T-helper 2 cell (primary cell): ENCODE measurements at places on chromosomes 6 and 20.

- DNase-seq: no peak
These were observed 19.8 kb downstream of the XRN2 start for GRCh38 chr20:21322921-21323331.

- no peak for DNase-seq
These were observed 16.6 kb downstream of the POM121L2 start for GRCh38 chr6:27295301-27296079.

GRCh38 chr6:138275976-138276375 is 57.7 kb upstream of the PBOV1 start:
- DNase-seq: no peak

GRCh38 chr6:38169977-38170526 is 350.5 kb downstream of the ZFAND3 start:
- no peak for DNase-seq

- DNase-seq: no peak
These were observed 59.3 kb downstream of the TBC1D7 start for GRCh38 chr6:13268913-13269518.

DNA sequence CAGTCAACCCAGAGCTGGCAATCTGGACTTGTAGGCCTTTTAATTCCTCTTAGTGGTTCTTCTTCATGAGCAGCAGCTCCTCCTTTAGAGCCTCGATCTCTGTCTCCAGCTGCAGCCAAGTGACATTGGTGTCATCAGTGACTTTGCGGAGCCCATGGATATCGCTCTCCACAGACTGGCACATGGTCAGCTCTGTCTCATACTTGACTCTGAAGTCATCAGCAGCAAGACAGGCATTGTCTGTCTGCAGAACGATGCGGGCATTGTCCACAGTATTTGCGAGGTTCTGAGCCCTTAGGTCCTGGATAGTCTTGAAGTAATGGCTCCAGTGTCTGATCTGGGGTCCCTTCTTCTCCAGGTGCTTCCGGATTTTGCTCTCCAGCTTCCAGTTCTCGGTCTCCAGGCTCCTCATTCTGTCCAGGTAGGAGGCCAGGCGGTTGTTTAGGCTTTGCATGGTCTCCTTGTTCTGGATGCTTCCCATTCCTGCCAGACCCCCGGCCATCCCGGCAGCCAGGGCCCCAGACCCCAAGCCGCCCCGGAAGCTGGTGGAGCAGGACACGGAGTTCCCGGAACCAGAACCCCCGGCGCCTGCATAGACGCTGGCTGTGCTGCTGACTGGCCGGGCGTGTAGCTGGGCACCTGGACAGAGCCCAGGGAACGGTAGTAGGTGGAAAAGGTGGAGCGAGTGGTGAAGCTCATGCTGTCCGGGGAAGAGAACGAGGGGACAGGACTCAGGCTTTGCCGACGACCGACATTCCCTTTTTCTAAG is 15.1 kb downstream of the RFPL4B start:
- no peak for DNase-seq

GRCh38 chr20:59483481-59483880 is 120.9 kb upstream of the PHACTR3 start:
- no peak for DNase-seq

DNA sequence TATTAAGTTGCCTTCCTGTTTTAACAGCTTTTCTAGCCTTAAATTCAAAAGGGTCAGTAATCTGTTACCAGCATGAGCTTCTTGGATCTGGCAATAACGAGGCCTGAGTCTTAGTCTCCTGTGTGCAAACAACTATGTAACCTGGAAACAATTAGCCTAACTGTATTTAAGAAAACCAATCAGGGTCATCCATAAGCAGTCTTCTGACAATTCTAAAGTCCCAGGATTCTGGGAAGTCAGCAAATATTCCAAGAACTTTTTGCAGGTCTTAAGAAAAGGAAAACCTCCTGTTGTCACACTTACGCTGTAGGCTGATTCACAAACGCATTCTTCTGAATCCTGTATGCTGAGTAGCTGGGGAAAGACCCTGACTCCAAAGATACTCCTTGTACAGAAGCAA is 90.4 kb downstream of the COL12A1 start:
- no peak for DNase-seq

DNA sequence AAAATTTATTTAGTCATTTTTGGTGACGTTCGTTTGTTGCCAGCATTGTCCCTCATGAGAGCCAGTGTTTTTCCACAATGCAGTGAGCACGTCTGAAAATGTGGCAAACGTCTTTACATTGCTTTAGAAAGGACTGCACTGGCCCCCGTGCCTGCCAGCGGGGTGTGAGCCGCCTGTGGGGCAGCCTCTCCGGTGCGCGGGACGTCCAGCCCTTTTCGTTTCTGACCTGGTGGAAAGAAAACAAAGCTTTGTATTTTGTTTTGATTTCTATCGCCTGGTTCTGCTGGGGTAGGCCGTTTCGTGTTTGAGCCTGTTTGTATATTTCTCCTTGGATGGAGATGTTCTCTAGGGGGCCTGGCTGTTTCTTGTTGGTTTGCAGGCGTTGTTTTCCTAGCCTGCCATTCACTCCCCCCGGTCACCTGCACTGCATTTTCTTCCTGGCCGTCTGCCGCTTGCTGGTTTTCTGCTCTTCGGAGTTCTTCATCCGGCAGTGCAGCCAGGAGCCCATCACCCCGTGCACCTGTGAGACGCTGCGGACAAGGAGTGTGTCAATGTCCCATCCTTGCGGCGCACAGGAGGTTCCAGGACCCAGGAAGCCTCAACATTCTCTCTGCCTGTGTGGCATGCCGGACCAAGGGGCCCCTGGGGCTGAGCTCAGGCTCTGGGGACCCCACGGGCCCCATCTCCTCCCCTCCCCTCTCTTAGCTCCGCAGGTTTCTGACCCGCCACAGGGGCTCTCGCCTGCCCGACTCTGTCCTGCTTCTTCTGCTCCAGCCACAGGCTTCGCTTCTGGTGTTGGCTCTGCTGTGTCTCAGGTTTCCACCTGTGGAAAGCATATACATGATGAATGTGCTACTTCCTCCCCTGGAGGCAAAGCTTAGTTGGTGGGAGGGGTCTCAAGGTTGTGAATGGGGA is 100.5 kb downstream of the CDH4 start:
- no peak for DNase-seq

DNA sequence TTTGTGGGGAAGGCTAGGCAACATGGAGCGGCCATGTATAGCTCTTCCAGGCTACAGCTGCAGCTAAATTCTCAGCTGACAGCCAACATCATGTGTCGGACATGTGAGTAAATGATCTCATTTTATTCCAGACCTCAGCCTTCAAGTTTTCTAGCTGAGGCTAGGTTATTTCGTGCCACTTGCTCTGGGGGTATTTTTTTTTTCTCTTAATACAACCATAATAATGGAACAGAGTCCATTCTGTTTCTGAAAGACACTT is 573.5 kb downstream of the CD109 start:
- DNase-seq: no peak

DNA sequence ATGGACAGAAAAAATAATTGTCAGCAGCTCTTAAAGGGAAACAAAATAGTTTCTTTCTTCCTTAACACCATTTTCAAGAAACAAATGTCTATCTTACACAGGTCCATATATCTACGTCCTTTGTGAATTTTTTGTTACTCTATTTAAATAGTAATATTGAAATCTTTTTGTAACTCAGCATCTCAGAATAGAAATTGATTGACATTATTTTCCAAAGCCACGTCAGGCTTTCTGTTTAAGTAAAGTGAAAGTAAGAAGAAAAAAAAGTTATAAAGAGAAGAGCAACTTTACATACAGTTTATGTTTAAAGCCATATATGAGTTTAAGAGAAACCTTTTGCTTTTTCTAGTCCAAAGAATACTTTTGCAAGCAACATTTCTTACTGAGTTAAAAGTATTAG is 402.9 kb upstream of the SOX4 start:
- DNase-seq: no peak

GRCh38 chr6:156691018-156691417 is 86.2 kb upstream of the ARID1B start:
- no peak for DNase-seq

DNA sequence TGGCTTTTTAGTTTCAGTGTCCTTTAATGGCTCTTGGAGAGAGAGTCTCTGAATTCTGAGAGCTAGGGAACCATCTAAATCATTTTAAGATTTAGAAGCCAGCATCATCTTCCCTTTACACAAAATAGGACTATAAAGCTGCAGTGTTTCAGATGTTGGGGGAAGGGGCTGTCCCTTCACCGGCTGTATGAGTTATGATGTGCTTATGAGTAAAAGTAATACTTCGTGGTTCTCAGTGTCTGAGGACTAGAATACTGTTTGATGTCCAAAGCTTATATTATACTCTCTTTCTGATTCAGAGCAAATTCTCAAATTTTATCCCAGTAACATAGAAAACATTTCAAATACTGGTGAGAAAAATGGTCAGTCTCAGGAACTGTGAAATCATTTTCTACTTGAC is 63.5 kb upstream of the FAM8A1 start:
- DNase-seq: no peak

GRCh38 chr20:10430000-10430466 is 4.0 kb downstream of the MKKS start:
- no peak for DNase-seq

- no peak for DNase-seq
These were observed 57.2 kb downstream of the CEP43 start for GRCh38 chr6:167056370-167056769.

DNA sequence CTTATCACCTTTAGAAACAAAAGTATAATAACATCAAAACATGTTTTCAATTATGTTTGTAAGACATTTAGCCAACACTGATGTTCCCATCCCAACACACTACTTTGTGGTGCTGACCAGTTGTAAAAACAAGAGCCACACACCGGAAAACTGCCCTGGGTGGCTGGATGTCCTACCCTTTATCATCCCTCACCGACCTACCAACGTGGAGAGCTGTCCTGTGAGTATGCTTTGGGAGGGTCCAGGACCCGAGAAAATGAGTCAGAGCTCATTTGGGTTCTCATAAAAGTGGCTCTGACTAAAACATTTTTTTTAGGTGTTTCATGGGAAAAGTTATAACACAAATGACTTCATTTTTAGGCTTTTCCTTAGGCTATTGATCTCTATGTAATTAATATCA is 29.3 kb upstream of the CTAGE9 start:
- no peak for DNase-seq

GRCh38 chr6:5205877-5206850 is 54.6 kb downstream of the LYRM4 start:
- no peak for DNase-seq

DNA sequence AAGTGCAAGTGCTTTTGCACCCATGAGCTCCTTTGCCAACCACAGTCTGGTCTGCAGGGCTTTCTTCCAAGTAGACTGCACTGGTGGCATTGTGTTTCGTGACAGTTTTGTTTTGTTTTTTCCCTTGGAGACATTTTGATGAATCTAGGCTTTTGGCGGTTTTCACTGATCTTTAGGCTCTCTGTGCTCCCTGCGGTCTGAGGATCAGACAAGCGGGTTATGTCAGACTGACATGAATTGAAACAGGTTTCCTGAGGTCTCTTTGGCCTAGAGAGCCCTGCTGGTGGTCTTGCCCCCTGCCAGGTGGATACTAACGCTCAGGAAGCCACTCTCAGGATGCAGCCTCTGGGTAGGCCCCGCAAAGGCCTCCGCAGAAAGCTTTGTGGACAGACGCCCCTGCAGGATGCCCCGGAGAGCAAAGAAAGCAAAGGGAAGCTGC is 555.4 kb upstream of the AGPAT4 start:
- DNase-seq: peak; percentile 17

- no peak for DNase-seq
These were observed 26.7 kb downstream of the JARID2 start for GRCh38 chr6:15272562-15272961.

GRCh38 chr6:133392015-133392414 is 150.9 kb downstream of the EYA4 start:
- DNase-seq: no peak

GRCh38 chr20:62377615-62378178 is 9.2 kb upstream of the RPS21 start:
- no peak for DNase-seq

GRCh38 chr6:128098000-128098581 is 197.2 kb upstream of the THEMIS start:
- DNase-seq: no peak

- DNase-seq: peak; percentile 21
These were observed 17.3 kb downstream of the GABRR2 start for GRCh38 chr6:89297695-89298351.

- no peak for DNase-seq
These were observed 27.9 kb downstream of the ZNF334 start for GRCh38 chr20:46485431-46485830.

DNA sequence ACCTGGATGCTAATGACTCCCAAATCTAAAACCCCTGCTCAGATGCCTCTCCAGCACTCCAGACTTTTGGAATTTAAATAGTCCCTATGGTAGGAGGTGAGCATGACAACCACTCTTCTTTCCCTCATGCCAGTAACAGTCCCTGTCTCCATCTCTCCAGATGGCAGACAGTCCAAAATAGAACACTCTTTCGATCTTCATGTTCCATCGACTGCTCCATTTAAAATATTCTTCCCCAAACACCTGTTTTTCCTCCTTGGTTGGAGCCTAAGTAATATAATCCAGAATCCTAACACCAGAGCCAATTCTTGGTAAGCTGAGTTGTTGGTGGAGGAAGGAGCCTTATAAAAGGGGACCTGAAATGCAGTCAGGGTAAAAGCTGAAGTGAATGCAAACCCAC is 723.5 kb upstream of the CHD6 start:
- no peak for DNase-seq

- DNase-seq: no peak
These were observed 190.3 kb downstream of the ZDHHC14 start for GRCh38 chr6:157571269-157571668.

DNA sequence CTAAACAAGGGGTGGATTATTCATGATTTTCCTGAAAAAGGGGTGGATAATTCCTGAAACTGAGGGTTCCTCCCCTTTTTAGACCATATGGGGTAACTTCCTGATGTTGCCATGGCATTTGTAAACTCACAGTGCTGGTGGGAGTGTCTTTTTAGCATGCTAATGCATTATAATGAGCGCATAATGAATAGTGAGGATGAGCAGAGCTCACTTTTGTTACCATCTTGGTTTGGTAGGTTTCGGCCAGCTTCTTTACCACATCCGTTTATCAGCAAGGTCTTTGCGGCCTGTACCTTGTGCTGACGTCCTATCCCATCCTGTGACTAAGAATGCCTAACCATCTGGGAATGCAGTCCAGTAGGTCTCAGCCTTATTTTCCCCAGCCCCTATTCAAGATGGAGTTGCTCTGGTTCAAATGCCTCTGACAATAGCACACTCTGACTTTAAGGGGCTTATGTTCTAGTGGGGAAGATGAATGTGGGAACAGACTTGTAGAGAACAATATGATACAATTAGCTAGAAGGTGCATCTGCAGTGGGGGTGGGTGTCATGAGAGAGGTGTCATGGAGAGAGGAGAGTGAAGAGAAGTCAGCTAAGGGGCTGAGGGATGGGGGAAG is 4.2 kb upstream of the GPR31 start:
- no peak for DNase-seq

DNA sequence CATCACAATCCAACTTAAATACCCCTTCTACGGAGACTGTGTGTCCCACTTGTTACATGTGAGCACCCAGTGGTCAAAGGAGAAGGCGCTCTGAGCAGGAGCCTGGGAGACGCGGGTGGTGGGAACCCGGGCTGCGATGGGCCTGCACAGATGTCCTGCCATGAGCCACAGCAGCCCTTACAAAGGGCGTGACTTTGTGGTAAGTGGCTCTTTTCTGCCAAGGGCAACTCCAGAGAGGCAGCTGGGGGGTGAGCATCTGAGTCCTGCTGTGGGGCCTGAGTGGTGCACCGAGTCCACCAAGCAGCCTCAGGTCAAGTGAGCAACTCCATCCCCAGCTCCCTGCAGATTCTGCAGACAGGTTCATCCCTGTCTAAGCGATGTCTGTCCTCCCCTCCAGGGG is 33.6 kb upstream of the CST7 start:
- no peak for DNase-seq
